ENCODE measurements at places on chromosomes 6 and 20. TPM values are rescaled to one million over a fixed set of nuclear protein-coding genes. Genes with fewer than 3 reads are reported as not detected.

- no peak for DNase-seq
Observed at GRCh38 chr6:133062696-133063306, 178.4 kb upstream of the EYA4 start.

- no peak for DNase-seq
Observed at GRCh38 chr6:38234934-38235682, 404.6 kb downstream of the BTBD9 start.

The PRPH2 gene
- 0.17 TPM for total RNA-seq

The ZSCAN12 gene
- 12.8 TPM for total RNA-seq

GRCh38 chr6:144248476-144249301, 36.4 kb upstream of the UTRN start:
- no peak for DNase-seq

The HLA-C gene
- 140 TPM for total RNA-seq

DNA sequence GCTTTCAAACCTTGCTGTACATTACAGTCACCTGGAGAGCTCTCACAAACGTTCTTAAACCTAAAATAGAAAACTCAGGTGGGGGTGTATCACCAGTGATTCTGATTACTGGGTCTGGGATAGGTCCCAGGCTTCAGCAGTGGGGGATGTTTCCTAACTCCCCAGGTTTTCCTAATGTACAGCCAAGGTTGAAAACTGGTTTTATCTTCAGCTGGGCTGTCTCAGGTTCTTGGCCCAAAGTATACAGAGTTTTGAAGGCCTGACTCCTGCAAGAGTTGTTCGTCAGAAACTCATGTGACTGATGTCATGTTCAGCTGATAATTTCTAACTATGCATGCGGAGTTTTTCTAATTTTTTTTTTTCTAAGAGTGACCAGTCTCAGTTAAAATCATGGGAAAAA, 9.8 kb downstream of the SYCP2L start:
- DNase-seq: no peak

DNA sequence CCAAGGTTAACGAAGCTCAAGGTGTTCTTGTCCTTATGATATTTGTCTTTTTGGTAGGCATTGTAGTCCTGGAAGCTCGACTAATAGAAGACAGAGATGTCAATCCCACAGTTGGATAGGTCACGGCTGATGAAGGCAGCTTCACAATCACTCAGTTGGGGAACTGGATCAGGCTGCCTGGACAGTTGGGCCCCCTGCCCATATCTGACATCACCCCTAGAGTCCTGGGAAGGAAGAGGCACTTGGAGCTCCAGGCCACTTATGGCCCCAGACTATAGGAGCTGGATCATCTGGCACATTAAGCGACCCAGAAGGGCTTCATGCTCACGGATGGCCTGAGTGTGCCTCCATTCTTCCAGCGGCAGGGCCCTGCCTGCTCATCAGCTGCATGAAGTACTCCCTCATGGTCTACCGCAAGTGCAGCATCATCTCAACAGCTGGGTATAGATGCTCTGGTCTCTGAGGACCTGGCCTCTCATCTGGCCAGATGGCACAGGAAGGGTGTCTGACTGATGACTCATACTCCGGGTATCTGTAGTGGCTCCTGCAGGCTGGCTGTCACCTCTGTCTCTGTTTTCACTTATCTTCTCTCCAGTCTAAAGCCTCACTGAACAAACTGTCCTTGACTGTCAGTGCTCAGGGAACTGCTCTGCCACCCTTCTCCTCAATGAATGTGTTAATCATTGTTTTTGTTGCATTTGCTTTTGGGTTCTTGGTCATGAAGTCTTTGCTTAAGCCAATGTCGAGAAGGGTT, 29.2 kb upstream of the SSR1 start:
- peak; percentile 2 for DNase-seq

GRCh38 chr6:89221971-89222711, 5.0 kb upstream of the GABRR1 start:
- DNase-seq: peak; percentile 80

Measured in renal cortical epithelial cell (primary cell).